ENCODE measurements at places on chromosomes 4 and X. TPM values are rescaled to one million over a fixed set of nuclear protein-coding genes. Genes with fewer than 3 reads are reported as not detected.

The PTPN13 gene
- 23.0 TPM for total RNA-seq

The NHSL2 gene
- total RNA-seq, result 0.71 TPM

The NMU gene
- total RNA-seq, result 0.53 TPM

The ETDA gene
- total RNA-seq, result not detected

The CNGA1 gene
- not detected for total RNA-seq

The TMEM185A gene
- total RNA-seq, result 18.3 TPM

The METAP1 gene
- total RNA-seq, result 64.1 TPM

The SPANXA1 gene
- not detected for total RNA-seq

The TKTL2 gene
- not detected for total RNA-seq

The TSPAN6 gene
- not detected for total RNA-seq

The GASK1B gene
- total RNA-seq, result not detected

The GATA1 gene
- total RNA-seq, result not detected

The ZMAT1 gene
- 3.9 TPM for total RNA-seq

The LDB2 gene
- total RNA-seq, result not detected

The STATH gene
- total RNA-seq, result not detected

The TRIM2 gene
- 1.6 TPM for total RNA-seq

The MAGEB18 gene
- total RNA-seq, result not detected

The ZDHHC9 gene
- 16.4 TPM for total RNA-seq

Measured in activated T-helper 17 cell treated with anti-CD3 and anti-CD28 coated beads, Interleukin-2, amount 50 U/mL, for 72 hours (primary cell).